HT1080 (cell line): ENCODE measurements at places on chromosomes 11 and 22. TPM values are rescaled to one million over a fixed set of nuclear protein-coding genes. Genes with fewer than 3 reads are reported as not detected.
A peak's percentile ranks its signal among the peaks of the same experiment; 100 is the strongest.

- DNase-seq = no peak
Observed at GRCh38 chr11:27525824-27526516, 19.4 kb upstream of the LIN7C start.

- DNase-seq = no peak
Observed at GRCh38 chr11:33172345-33172744, 11.1 kb upstream of the CSTF3 start.

- DNase-seq = no peak
Observed at GRCh38 chr11:13076961-13077360, 67.8 kb downstream of the RASSF10 start.

GRCh38 chr11:42066113-42066512 lies 606.7 kb upstream of the LRRC4C start:
- DNase-seq = peak; percentile 86

DNA sequence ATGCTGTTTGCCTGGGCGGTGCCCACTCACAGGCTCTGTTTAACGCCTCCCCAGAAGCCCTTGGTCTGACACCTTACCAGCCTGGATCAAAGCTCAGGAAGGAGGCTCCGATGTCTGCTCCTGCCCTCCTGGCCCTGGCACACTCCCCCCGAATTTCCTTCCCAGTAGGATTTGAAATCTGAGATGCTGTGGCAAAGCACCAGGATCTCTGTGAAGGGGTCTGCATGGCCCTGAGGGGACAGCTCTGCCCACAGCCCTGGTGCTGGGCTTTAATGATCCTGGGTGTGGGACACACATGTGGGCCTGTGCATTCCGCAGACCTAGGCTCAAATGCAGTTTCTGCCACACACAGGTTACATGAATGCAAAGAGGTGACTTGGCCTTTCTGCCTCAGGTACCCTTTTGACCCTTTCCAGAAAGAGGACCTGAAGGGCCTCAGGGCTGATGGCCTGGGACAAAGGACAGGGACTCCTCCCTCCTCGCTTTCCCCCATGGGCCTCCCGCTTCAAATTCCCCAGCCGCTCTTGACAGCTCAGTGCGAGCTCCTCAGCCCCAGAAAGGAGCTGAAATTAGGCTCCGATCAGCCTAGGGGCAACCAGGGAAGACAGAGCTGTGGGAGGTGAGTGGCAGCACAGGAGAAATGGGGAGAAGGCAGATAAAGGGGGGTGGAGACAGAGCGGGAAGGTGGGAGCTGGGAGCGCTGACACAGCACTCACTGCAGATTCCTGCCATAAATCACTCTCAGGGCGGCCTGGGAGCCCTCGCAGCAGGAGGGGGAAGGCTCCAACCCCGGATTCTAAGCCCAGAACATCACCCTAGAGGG lies 41.3 kb downstream of the TRIM29 start:
- DNase-seq = no peak

- no peak for DNase-seq
Observed at GRCh38 chr11:72614381-72614780, 59.8 kb downstream of the PDE2A start.

GRCh38 chr11:61477727-61478148 lies 30.8 kb upstream of the LRRC10B start:
- DNase-seq = no peak

GRCh38 chr22:47130883-47131631 lies 368.6 kb downstream of the TBC1D22A start:
- DNase-seq = no peak

DNA sequence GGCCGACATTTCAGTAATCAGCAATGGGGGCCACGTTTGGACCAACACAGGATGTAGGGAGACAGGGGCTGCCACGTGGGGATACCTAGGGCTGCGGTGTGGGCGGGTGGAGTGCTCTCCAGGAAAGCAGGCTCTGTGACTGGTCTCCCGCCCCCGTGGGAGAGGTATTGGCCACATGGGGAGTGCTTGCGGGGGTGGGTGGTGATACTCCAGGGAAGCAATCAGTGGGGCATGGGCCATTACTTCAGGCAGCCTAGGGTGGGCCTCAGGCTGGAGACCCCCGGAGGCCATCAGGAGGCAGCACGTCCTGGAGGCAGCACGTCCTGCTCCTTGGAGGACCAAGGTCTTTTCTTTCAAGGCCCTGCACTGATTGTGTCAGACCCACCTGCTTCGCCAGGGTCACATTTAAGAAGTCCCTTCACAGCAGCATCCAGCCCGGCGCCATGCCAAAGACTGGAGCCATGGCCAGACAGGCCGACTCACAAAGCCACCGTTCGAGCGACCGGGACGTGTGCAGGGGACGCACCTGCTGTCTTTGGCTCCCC lies 3.0 kb upstream of the MUC2 start:
- no peak for DNase-seq

MYBPC3 gene
- total RNA-seq = not detected in 2 replicates

FOLH1 gene
- total RNA-seq = 0.20 and 0.40 TPM in 2 replicates

SLC17A6 gene
- total RNA-seq = not detected in 2 replicates

TMPRSS13 gene
- total RNA-seq = not detected in 2 replicates

CDPF1 gene
- total RNA-seq = 18.1 and 20.3 TPM in 2 replicates

HYOU1 gene
- 123 and 139 TPM in 2 replicates for total RNA-seq

MPZL2 gene
- total RNA-seq = 2.6 and 5.6 TPM in 2 replicates
